ENCODE measurements at places on chromosomes 6 and 20.

DNA sequence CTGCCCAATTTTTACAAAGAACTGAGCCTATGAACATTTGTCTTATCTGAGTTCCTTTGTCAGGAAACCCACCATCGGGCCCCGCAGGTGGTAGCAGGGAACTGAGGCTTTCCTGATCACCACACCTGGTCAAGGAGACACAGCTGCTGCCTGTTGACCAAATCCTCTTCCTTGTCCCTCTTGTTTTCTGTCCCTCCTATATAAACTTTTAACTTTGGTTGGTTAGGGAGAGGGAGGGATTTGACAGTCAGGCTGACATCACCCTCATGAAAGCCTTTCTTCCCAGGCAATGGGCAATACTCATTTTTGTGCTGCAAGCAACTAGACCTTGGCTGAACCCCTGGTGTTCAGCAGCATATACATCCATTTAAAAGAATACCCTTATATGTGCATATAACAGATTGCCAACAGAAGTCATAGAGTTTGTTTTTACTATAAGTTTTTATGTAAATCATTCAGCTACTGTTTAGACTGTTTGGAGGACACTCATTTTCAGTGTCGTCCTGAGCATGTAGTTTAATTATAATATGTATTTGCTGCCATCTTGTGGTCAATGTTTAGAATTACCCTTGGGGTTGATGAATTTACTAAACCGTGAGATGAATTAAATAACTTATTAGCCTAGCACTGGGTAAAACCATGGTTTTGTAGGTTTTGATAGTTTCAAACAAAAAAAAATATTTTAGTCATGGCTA, 17.0 kb downstream of the CRISP1 start:
- DNase-seq, result no peak

GRCh38 chr6:89669002-89669401, 30.5 kb upstream of the LYRM2 start:
- no peak for DNase-seq

GRCh38 chr6:100258752-100259151, 206.0 kb downstream of the SIM1 start:
- DNase-seq, result no peak

DNA sequence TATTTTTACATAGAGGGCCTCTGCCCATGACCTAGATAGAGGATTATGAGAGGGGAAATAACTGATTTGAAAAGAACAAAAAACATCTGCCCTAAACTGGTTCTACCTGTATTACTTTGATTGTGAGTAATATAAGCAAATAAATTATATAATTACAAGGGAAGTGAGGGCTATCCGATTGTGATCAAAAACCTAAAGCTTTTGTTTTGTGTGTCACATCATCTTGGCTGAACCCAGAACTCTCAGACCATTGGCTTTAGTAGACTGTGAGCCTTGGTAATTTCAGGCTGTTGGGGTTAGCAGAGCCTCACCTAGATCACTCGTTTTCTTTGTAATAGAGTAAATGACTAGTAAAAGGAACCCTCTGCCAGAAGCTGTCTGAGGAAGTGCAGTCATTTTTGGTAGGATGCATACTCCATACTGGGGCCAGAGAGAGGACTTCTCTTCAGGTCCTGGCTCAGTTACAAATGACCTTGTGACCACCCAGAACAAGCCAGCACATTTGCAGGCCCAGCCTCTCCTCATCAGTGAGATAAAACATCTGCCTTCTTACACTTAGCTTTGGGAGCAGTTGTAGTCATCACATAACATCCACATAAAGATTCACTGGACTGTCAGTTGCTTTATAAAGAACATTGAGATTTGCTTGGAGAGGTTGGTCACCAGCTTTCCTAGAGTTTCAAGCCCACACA, 13.5 kb downstream of the STK35 start:
- no peak for DNase-seq

GRCh38 chr20:44087857-44088120, 99.2 kb downstream of the JPH2 start:
- no peak for DNase-seq

GRCh38 chr20:51862796-51863195, 60.5 kb upstream of the SALL4 start:
- DNase-seq, result no peak

DNA sequence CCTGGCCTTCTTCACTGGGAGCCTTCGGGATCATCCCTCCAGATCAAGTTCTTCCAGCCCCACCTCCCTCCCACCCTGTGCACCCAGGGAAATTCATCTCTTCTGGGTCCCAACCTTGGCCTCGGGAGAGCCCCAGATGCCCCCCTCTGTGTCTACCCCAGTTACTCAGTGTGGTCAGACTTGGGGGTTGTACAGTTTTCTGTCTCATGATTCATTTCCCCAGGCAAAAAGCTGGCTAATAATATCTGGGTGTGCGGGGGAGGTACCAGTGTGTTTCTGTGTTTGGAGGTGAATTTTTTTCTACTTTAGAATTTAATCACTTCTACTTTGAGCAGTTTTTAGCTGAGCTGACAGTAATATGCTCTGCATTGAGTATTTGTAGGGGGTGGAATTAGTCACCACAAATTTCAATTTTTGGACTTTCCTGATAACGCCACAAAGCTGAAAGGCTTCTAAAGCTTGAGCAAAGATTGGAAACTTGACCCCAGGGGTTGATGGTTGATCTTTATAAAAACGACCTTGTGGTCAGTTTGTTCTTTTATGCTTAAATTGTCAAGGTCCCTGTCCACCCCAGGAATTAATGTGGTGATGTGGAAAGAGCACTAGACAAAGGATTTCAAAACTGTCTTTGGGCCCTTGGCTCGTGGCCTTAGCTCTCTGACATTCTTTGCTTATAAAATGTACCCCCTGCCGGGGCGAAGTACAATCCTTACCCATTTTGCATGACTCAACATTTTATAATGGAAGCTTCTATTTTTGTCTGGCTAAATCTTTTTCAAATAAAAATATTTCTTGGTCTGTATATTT, 284.7 kb upstream of the TAB2 start:
- DNase-seq, result no peak

- no peak for DNase-seq
Measured at GRCh38 chr6:42197555-42198362, 3.0 kb upstream of the GUCA1B start.

DNA sequence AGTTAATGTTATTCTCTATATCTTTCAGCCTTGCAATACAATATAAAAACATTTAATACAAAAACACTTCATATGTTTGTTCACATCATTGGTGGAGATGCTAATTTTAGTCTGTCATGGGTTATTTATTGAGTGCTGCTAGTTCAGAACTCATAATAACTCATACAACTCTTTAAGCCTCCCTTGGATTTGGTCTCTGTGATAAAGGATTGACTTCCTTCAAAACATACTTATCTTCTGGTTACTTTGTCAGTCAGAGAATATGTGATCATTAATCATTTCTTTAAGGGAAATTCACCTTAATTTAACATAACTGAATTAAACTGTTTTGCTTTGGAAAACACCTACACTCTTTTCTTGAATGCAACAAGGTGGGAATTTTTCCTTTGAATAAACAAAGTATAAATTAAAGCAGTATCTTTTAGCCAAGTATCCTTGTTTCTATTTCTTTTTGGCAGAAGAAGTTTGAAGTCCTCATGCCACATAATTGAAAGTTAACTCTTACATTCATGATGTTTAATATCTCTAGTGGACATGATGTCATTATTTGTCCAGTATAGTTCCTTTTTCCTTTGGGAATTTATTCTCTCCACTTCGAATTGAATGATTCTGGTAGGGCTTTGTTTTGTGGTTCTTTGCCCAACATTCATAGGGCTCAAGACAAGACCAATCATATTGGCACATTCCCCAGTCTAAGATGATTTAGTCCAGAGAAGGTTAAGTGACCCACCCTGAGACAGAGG, 133.2 kb upstream of the CENPW start:
- DNase-seq, result no peak

DNA sequence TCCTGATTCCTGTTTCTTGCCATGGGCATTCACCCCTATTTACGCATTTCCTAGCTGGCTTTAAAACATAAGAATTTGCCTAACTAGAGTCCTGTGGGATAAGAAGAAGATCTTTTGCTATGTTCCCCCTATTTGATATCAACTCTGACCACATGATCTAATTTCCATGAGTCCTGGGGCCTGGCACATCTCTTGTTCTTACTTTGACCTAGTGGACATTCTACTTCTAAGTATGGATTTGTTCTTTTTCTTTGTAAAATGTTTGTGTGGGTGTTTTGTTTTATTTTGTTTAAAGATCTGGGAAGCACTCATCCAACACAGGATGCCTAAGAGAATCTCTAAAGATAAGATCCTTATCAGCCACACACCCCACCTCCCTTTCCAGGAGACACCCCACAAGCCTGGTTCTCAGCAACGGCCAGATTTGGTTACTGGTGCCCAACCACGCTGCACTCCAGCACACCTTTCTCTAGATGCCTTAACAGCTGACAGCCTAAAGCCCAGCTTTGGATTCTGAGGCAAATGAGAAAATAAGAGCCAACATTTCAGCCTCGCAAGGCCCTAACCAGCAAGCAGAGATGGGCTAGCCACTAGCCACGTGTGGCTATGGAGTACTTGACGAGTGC, 74.7 kb downstream of the SLC23A2 start:
- DNase-seq, result no peak

GRCh38 chr6:81300961-81301360, 451.5 kb downstream of the TENT5A start:
- no peak for DNase-seq

GRCh38 chr6:113824411-113824810, 32.7 kb upstream of the MARCKS start:
- no peak for DNase-seq

GRCh38 chr6:3468585-3468984, 11.7 kb upstream of the SLC22A23 start:
- no peak for DNase-seq

- DNase-seq, result no peak
Measured at GRCh38 chr6:89970609-89971337, 76.5 kb downstream of the GJA10 start.

Data from stimulated activated CD4-positive, alpha-beta T cell treated with anti-CD3 and anti-CD28 coated beads, Interleukin-1b, Interleukin-23, amount 100 ng/mL, for 1 hour (primary cell).